ENCODE measurements at places on chromosomes 5 and 9.

DNA sequence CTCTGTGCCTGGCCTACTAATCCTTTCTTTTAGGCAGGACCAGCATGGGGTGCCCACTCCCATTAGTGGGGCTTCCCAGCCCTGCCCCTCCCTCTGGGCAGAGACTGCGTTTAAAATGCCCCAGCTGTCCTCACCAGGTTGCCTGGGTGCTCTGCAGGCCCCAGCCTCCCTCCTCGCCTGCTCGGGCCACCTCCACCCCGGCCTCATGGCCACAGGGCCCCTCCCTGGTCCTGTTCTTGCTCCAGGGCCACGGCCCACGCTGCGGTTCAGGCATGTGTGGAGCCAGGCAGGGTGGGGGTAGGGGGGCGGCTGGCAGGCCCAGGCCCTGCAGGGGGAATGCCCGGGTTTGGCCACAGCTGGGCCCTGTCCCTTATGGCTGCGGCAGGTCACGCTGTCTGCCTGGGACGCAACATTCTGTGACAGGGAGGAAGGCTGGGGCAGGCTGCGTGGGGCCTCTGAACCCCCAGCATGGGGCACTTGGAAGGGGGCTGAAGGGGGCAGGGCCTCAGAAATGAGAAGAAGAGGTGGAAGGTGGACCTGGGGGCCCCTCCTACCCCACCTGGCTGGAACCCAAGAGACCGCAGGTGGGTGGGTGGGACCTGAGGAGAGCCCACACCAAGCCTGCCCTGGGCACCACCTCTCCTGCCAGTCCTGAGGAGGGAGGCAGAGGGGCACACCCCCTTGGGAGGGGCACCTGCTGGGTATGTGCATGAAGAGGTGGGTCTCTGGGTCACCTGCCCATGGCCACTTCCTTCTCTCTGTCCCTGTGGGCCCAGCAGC lies at the start of gene LCN12:
Gene LCN12, plus strand, starts transcription at position 733 of the 780 bp plus-strand sequence. CDS start 55 bp downstream, outside the sequence.
- DNase-seq = no peak

DNA sequence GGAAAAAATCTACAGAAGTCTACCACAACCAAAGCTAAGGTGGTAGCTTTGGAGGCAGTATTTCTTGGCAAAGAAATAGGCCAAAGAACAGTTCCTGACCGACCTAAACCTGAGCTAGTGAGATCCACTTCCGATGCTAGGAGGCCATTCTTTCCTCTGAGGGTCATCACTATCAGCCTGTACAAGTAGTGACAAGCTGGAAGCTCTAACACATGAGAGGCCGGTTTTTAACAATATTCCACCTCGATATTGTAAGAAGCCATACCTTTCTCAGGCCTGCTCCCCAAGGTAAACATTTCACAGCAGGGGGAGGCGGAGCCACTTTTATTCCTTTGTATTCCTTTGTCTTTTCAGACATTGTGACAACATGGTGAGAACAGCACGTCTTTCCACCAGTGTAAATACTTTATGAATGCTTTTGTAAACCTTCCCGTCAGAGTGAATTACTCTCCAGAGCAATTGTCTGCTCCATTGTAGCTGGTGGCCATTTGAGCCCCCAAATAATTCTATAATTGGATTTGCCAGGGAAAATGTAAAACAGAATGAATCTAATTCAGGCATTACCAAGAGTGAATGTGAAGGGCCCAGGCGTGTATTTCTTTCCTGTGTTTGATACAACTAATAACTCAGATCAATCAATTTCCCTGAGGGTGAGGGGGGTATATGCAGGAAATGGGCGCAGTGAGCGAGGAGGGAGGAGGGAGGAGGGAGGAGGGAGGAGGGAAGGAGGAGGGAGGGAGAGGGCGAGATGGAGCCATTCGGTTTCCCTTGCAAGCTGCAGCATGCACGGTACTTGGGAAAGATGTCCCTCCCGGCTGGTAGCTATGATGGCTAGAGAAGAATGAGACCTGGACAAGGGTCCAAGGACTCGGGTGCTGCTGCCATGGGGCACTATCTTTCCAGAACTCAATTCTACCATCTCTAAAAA lies 166.6 kb downstream of the CDK5RAP2 start:
- DNase-seq = no peak

- no peak for DNase-seq
Measured at GRCh38 chr9:89880161-89880560, 275.3 kb downstream of the GADD45G start.

DNA sequence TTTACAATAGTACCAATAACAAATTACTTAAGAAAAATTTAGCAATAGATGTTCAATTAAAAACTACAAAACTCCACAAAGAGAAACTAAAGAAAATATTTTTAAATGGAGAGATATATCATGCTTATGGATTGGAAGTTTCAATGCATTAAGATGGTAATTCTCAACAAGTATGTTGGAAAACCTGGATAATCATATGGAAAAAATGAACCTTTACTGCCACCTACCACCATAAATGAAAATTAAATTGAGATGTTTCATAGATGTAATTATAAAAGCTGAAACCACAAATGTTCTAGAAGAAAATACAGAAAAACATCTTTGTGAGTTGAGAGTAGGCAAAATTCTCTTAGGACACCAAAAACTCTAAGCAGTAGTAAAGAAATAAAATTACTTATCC lies 121.7 kb downstream of the ANKRD18B start:
- DNase-seq = no peak

- DNase-seq = no peak
Measured at GRCh38 chr9:137465720-137466388, 6.7 kb upstream of the NSMF start.

DNA sequence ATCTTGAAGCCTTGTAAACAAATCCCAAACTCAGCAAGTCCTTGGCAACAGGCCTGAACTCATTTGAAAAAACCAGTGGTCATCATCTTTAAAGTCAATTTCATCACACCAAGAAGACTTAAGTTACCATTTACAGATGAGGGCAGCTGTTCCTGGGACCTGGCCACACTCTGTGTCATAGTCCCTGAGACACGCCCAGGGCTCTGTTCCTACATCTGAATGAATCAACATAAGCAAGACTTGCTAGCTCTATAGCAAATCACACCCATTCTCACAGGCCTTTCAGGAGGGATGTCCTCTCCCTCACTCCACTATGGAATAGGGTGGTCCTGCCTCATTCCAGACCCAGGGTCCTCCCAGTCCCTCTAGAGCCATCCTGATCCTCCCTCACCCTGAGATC lies 142.8 kb downstream of the NSG2 start:
- no peak for DNase-seq

GRCh38 chr5:145938776-145939539 lies 2.6 kb downstream of the SH3RF2 start:
- DNase-seq = no peak

All from memory B cell (primary cell).